AG04449 (cell line): ENCODE measurements at places on chromosomes 6 and 20.

GRCh38 chr6:109187399-109188114, 92.2 kb downstream of the CEP57L1 start:
- DNase-seq, result no peak

DNA sequence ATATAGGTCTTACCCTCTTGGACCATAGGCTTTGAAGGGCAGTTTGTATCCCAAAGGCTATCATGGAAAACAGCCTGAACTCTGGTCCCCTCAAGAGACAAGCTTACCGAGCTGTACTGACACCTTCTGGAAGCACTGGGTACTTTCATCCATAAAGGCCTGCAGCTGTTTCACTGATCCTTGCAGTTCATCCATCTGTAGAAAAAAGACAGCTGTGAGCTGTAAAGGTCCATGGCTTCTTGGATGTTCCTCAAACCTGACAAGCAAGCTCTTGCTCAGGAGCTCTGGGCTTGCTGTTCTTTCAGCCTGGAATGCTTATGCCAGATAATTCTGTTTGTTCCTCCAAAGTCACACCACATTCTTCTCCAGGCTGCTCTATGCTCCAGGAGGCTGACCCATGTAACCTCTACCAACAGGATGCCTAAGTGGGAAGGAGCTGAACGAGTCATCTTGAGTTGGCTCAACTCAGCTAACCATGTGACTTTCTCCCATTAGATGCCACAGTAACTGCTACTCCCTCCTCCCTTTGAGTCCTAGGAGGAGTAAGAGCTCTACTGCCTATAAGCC, 8.8 kb upstream of the NDRG3 start:
- DNase-seq, result peak; percentile 10

GRCh38 chr20:49914310-49915117, 815 bp downstream of the SPATA2 start:
- DNase-seq, result no peak

DNA sequence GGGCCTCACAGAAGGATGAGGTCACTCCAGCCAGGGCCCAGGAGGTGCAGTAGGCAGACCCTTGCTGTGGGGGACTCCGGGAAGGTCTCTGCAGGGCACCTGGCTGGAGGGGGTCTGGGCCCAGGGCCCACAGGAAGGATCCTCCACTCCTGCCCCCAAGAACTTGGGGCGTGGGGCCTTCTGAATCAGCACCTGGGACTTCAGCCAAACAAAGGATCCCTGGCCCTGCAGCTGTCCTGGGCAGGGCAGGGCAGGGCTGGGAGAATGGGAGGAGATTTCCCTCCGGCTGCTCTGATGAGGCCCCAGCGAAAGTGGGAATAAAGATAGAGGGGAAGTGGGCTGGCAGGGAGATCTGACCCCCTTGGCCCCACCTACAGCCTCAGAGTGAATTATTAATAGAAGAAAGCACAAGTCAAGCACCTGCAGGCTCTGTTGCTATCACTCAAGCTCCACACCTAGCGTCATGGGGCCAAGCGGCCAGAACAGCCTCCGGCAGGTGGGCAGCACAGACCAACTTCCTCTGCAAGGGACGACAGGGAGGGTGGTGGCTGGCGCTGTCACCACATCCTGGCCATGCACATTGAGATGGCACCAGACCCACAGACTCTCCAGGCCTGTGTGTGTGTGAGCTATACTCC, 61.6 kb upstream of the MRPS10 start:
- DNase-seq, result no peak

- no peak for DNase-seq
Observed at GRCh38 chr6:26017632-26017966, 55.0 kb downstream of the TRIM38 start.

- DNase-seq, result no peak
Observed at GRCh38 chr6:161750686-161751085, 476.8 kb upstream of the AGPAT4 start.

- DNase-seq, result no peak
Observed at GRCh38 chr6:30360139-30360538, 15.2 kb downstream of the RPP21 start.

- no peak for DNase-seq
Observed at GRCh38 chr6:117168296-117169063, 96.9 kb upstream of the VGLL2 start.

DNA sequence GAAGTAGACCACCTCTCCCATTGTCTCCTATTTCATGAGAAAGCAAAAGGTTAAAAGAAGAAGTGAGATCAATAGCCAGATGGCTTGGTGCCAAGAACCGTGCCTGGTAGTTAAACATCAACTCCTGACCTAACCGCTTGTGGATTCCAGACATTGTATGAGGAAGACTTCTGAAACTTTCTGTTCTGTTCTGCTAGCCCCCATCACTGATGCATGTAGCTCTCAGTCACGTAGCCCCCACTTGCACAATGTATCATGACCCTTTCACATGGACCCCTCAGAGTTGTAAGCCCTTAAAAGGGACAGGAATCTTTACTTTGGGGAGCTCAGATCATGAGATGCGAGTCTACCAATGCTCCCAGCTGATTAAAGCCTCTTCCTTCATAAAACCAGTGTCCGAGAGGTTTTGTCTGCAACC, 301.2 kb downstream of the RNGTT start:
- DNase-seq, result no peak

DNA sequence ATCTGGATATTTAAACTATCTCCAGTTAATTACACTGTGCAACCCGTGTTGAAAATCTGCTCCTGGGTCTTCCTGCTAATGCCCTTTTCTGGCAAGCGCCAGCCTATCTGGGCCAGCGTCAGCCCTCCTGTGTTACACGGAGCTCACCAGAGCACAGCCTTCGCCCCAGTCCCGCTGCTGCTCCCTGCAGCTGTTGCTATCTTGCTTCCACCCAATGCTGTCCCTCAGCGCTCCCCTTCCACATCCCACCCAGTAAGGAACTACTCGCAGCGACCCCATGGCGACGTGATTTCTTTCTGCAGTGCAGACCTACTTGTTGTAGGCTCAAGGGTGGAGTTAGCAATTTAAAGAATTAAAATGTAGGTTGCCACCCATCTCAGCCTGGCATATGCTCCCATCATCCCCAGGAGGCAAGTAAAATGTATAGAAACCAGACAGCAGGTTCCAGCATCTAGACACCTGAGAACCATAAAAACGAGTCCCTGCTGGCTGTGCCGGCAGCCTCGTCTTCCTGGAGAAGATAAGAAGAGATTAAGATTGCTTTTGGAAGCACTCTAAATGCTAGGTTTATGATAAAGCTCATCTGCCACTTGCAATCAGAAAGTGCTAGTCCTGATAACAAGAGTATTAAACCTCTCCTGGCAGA, 254.3 kb upstream of the FOXQ1 start:
- no peak for DNase-seq

DNA sequence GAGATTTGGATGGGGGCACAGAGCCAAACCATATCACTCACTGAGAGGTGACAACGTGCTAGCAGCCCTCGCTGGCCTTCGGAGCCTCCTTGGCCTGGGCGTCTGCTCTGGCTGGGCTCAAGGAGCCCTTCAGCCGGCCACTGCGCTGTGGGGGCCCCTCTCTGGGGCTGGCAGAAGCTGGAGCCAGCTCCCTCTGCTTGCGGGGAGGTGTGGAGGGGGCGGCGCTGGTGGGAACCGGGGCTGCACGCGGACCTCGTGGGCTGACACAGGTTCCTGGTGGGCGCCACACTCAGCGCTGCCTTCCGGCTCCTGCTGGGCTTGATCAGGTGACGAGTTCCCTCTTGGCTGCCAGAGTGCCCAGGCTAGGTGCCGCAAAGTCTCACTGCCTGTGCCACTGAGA, 489.2 kb downstream of the PKHD1 start:
- DNase-seq, result no peak

DNA sequence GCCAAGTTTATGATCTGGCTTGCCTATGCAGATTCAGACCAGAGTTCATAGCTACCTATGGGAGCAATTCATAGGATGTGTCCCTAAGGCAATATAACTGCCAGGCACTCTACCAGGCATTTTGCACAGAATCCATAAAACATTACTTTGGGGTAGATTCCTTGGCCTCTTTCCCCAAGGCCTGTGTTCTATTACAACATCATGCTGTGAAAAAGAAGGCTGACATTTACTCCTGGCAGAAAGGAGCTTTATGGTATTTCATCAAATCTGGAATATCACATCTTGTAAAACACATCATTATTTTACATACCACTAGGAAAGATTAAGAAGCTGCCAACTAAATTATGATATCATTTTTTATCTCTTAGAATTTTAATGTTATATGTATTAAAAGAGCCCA, 287.0 kb upstream of the MARCKS start:
- DNase-seq, result no peak

- no peak for DNase-seq
Observed at GRCh38 chr20:62493253-62493885, 17.6 kb upstream of the GATA5 start.
